ENCODE measurements at places on chromosomes 11 and 22.

DNA sequence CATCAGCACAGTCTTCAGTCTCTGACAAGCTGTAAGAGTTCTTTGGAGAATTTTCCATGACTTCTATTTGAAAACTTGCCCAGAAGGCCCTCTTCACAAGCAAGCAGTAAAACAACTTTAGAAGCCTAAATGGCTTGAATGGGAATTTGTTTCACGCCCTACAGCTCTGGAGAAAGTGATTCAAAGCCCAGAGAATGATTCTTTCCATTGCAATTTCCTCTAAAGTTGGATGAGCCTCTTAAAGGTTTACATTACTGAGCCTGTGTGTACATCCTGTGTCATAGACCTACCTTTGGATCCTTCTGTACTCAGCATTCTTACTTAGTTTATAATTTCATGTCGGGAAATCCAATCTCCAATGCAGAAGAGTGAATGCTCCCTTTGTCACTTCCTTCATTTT, 6.8 kb upstream of the OR8B3 start:
- DNase-seq = no peak

DNA sequence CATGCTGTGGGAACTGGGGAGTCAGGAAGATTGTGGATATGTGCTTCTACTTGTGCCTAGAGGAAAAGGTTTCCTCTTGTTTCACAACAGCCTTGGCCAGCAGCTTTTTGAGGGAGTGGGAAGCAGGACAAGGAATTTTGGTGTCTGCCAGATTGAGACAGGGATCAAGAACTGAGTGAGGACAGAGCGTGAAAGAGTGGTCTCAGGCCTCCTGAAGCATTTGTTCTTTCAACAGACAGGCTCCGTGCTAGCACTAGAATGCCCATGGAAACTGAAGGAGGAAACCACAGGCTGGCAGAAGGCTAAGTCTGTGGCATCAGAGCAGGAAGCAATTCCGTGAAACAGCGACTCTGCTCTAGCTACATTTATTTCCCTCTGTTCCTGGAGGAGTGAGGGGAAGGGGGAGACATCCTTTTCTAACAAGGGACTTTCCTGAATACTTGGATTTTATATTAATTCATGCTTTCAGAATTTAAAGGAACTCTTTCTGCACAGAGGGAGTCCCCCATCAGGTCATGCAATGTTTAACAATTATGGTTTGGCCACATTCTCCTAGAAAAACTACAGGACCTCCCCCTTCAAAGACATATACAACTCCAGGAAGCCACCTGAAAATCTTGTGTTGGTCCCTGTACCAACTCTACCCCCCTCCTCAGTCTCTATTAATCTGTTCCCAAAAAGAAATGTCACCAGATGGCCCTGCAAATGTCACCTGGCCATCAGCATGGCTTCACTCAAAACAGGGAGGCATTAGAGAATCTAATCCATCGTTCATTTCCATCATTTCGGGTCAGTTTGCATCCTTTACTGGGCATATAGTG, 96.1 kb downstream of the SYT9 start:
- no peak for DNase-seq

DNA sequence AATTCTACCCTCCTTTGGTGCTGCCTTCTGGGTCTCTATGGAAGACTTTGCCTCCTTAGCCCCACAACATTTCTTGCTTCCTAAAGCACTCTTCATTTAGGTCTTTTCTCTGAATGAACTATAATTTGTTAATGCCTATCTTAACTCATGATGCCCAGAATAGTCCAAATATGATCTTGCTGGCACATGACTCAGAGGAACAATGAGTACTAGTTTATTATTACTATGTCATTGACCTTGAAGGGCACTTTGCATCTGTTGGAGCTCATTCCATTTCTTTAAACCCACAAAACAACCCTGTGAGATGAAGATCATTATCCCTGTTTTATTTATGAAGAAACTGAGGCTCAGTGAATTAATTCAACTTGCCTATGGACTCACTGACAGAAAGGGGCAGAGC, 320.2 kb upstream of the PLET1 start:
- no peak for DNase-seq

GRCh38 chr11:27820249-27820648, 120.0 kb upstream of the BDNF start:
- DNase-seq = no peak

DNA sequence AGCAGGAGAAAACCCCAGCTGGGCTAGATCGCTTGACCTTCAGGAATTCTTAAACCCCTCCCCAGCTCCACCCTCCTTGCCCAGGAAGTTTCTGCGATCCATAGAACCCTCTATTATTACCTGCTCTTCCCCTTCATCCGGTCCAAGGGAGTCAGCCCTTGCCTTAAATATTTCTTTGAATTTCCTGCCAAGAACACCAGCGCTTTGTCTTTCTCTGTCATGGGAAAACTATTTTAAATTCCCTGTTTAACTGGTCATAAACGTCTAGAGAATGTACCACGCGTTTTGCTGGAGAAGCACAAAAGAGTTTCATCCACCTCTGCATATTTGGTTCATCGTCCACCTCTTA, 496 bp upstream of the TRAF6 start:
- DNase-seq = no peak

DNA sequence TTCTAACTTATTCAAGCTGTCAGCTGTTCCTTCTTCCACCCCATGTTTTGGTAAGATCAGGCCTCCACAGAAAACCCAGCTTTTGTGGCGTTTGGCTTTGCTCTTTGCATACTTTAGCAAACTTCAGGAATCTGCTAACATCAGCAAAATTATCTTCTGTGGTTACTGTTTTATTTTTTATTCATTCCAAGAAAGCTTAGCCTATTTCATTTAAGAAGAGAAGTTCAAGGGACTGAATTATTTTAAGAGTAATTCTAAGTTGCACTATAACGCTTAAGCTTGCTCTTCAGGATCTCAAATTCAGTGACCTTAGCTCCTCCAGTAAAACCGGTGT, 1.1 kb downstream of the JHY start:
- no peak for DNase-seq

GRCh38 chr11:82701847-82702520, 31.7 kb downstream of the FAM181B start:
- DNase-seq = peak; percentile 6

DNA sequence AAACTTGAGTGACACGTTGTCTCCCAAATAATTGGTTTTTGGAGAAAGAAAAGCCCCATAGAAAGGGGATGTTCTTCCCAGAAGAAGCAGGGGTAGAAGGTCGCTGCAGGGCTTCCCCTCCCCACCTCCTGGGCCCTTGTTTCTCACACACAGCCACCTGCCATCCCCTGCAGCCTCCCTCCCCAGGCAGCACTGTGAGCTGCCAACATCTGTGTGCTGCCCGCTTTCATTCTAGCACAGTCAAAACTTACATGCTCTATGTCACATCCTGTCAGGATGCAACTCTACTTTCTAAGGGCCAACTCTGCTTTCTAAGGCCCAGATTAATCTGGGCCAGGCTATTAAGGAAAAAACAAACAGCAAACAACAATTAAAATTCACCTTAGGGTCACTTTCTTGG, 309.4 kb upstream of the ZC3H12C start:
- no peak for DNase-seq

GRCh38 chr11:1281326-1281973, 28.0 kb downstream of the TOLLIP start:
- DNase-seq = no peak

DNA sequence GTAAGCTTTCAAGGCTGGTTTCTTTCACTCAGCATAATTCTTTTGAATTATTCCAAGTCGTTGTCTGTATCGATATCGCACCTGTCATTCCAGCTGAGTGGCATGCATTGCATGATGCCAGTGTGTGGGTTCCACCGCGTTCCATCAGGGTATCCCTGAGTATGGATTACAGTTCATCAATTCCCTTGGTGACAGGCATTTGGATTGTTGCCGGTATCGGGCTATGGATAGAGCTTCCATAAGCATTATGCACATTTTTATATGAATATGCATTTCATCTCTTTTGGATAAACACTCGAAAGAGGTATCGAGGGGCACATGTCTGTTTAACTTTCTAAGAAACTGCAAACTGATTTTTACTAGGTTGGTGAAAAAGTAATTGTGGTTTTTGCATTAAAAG, 698.8 kb downstream of the BRD1 start:
- DNase-seq = no peak

GRCh38 chr11:103845331-103845730, 191.1 kb upstream of the DDI1 start:
- DNase-seq = no peak

DNA sequence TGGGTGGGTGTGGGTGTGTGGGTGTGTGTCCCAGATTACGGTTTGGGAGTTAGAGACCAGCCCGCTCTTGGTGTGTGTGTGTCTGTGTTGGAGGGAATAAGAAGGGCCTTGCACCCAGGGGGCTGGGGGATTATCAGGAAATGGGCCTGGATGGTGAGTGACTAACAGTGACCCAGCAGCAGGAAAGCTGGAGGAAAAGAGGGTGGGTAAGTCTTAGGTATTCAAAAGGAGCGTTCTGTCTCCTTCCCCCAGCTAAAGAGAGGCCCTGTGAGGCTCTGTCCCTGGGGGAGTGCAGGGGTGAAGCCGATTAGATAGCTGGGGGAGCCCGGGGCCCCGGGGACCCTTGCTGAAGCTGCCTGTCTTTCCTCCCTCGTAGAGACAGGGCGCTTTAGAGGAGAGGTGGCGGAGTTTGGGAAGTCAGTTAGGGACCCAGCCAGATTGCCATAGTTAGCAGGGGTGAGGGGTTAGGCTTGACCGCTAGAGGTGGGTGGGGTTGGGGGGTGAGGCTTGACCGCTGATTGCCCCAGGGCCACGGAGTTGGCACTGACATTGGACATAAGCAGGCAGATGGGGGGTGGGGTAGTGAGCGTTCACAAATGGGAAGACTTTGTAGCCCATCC, 1.5 kb downstream of the OAF start:
- DNase-seq = peak; percentile 57

DNA sequence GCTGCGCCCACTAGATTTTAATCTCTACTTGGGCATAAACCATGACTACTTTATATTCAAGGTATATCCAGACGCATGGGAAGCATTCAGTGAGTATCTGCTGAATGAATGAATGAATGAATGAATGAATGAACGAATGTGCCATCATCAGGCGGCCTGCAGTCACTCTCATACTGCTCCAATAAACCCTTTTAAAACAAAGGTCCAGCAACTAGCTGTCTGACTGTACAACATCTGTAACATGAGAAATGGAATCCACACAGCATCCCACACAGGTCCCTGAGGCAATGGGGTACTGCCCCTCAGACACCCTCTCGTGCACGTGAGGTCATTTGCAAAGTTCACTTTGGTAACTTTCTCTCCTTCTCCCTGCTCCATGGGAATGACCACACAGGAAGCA, 147.5 kb downstream of the LARGE1 start:
- no peak for DNase-seq

DNA sequence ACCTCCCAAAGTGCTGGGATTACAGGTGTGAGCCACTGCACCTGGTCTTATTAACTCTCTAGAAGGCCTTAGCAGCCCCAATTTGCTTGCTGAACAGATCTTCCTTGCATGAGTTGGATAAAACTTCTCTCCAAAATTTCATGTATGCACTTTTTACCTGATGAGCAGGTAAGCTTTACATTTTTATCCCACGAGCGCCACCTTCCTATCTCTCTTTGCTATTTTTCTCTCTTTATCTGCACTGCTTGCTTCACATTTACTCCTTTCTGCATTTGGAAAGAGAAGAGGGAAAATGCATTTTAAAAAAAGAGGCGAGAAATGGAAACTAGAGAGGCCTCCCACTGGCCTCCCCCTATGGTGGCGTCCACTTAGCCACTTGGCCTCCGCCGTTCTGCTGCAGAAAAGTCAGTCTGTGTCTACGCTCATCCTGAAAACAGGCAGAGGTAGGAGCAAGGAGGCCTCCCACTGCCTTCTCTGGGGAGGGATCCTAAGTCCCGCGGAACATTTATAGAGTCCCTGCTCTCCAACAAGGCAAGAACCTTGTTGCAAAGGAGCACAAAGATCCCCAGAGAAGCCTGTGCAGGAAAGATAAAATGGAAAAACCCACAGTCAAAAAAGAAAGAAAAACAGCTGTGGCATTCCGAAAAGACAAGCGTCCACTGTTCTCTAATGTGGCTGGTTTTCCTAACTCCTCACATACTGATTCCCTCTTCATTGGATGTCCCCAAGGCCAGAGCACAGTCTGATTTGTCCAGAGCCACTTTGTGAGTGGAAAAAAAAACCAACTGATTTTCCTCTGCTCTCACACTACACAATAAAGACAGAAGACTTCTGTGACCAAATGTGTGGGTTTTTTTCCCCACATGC, 62.2 kb upstream of the INCENP start:
- DNase-seq = peak; percentile 25

DNA sequence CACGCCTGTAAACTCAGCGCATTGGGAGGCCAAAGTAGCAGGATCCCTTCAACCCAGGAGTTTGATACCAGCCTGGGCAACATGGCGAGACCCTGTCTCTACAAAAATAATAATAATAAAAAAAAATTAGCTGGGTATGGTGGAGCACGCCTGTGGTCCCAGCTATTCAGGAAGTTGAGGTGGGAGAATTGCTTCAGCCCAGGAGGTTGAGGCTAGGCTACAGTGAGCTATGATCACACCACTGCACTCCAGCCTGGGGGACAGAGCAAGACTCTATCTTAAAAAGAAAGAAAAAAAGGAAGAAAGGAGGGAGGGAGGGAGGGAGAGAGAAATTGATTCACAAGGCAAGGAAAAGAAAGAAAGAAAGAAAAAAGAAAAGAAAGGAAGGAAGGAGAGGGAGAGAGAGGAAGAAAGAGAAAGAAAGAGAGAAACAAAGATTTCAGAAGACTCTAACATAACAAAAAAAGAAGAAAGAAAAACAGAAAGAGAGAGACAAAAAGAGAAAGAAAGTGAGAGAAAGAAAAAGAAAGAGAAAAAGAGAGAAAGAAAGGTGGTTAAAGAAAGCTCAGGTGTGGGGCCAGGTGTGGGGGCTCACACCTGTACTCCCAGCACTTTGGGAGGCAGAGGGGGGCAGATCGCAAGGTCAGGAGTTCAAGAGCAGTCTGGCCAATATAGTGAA, 37.3 kb upstream of the MYH9 start:
- no peak for DNase-seq

DNA sequence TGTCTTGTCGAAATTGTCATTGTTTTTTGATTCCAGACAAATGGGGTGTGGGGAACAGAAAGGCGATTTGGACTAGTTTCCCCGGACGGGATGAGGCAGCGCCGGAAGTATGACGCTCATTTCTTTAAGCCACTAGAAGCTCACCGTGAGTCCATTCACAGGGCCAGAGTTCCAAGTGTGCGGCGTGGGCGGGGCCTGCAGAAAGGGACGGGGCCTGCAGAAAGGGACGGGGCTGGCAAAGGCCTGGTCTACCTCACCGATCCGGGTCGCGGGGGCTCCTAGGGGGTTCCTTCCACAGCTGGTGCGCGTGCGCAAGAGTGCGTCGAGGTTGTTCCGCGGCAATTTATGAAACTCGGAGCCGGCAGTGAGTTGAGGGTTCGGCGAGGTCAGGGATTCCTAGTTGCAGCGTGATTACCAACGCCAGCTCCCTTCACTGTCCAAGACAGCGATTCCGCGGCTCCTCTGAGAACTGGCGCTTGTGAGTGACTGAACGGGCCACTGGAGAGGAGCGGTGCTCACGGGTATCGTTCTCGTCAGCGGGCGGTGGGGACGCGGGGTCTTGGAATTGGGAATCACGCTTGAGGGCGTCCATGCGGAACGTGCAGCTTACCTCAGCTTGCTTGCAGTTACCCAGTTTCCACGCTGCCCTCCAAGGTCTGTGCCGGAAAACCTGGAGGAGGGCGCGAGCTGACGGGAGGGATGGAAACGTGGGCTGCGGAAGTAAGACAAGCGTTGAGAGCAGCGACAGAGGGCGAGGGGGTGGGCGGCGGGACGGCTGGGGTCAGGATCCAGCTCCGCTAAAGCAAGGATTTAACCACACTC, at the start of gene ZNF215:
TSS of gene ZNF215 (plus strand) at position 219 of the 822 bp plus-strand sequence. CDS start 5,847 bp downstream, outside the sequence.
- DNase-seq = peak; percentile 87

Data from large intestine (tissue), 12 donors.